Occipital lobe (tissue), 3 donors: ENCODE measurements at places on chromosomes 7 and 10. TPM values are rescaled to one million over a fixed set of nuclear protein-coding genes. Genes with fewer than 3 reads are reported as not detected.

OR2A42 gene
- total RNA-seq, result not detected

CLDN4 gene
- total RNA-seq, result 0.31 TPM

SPDYE2 gene
- total RNA-seq, result not detected

INMT gene
- 0.16 TPM for total RNA-seq

ARHGAP22 gene
- total RNA-seq, result 2.2 TPM

PKD1L1 gene
- 0.62 TPM for total RNA-seq

ZNF727 gene
- total RNA-seq, result 0.47 TPM

TLL2 gene
- 0.78 TPM for total RNA-seq

BLOC1S2 gene
- total RNA-seq, result 44.0 TPM

ZNF804B gene
- 4.2 TPM for total RNA-seq

CLRN3 gene
- total RNA-seq, result 0.62 TPM

DRGX gene
- total RNA-seq, result not detected

RELN gene
- total RNA-seq, result 34.2 TPM

PCLO gene
- total RNA-seq, result 48.5 TPM

ARHGEF5 gene
- 1.4 TPM for total RNA-seq

TET1 gene
- total RNA-seq, result 33.5 TPM

ZNF862 gene
- total RNA-seq, result 10.0 TPM

RARRES2 gene
- 6.2 TPM for total RNA-seq

SFTPA1 gene
- 0.16 TPM for total RNA-seq

PDE6C gene
- total RNA-seq, result not detected

SEM1 gene
- total RNA-seq, result 22.0 TPM

FZD8 gene
- 21.2 TPM for total RNA-seq

WNT2 gene
- 0.16 TPM for total RNA-seq

IFIT1B gene
- 2.0 TPM for total RNA-seq

LRRD1 gene
- total RNA-seq, result 0.78 TPM

STN1 gene
- total RNA-seq, result 3.1 TPM

GIMAP4 gene
- total RNA-seq, result 11.4 TPM

BRI3 gene
- total RNA-seq, result 21.4 TPM

IKZF1 gene
- total RNA-seq, result 2.3 TPM

PNLIPRP1 gene
- not detected for total RNA-seq

ZNF239 gene
- 25.9 TPM for total RNA-seq
